RCC 7860 (cell line): ENCODE measurements at places on chromosomes 1 and 21.

DNA sequence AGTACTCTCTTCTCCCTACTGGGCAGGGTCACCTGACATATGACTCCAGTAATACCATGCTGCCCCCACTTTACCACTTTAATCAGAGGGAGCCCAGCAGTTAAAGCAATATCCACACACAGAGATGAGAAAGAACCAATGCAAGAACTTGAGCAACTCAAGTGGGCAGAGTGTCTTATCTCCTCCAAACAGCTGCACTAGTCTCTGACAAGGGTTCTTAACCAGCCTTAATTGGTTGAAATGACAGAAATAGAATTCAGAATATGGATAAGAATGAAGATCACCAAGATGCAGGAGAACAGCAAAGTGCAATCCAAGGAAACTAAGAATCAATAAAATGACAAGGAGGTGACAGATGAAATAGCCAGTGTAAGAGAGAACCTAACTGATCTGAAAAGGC, 91.0 kb downstream of the KCNT2 start:
- no peak for DNase-seq

DNA sequence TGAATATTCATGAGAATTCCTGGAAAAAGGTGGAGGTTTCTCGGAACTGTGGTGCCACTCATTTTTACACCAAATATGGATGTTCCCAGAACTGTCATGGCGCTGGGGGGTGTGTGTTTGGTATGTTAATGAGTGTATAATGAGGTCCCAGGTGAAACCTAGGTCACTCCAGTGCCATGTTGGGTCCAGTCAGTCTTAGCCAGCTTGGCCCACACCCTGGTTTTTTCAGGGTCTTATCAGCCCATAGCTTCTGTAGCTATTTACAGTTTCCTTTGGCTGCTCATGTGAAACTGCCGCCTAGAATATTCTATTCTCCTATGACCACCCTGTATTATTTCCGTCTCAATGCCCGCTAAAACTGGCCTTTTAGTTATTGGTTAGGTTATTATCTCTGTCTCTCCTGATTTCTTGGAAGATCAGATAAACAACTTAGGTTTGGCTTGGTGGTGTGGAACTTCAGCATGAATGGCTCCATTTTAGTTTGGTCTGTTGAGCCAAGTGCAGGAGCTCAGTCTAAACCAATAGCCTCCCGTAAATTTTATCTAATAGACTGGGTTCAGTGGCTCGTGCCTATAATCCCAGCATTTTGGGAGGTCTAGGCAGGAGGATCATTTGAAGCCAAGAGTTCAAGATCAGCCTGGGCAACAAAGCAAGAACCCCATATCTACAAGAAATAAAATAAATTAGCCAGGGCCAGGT, 42.1 kb upstream of the EDARADD start:
- DNase-seq: no peak

- no peak for DNase-seq
Observed at GRCh38 chr1:233376382-233377110, 49.0 kb downstream of the MAP3K21 start.

DNA sequence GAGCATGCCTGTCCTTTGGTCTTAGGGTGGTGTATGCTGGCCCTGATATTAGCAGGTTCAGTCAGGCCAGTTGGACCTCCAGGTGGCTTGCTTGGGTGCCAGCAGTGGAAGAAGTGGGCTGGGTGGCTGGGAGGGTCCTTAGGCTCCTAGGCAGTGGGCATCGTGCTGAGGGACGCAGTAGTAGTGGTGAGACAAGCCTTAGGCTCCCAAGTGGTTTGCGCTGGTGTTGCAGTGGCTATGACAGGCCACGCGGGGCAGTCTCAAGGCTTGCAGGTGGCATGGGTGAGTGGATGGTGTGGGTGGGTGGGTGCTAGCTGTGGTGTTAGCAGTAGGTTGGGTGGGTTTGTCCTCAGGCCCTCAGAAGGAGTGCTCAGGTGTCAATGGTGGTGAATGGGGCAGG, 162.3 kb downstream of the FMN2 start:
- no peak for DNase-seq

GRCh38 chr21:44790368-44790767, 11.3 kb downstream of the UBE2G2 start:
- no peak for DNase-seq

DNA sequence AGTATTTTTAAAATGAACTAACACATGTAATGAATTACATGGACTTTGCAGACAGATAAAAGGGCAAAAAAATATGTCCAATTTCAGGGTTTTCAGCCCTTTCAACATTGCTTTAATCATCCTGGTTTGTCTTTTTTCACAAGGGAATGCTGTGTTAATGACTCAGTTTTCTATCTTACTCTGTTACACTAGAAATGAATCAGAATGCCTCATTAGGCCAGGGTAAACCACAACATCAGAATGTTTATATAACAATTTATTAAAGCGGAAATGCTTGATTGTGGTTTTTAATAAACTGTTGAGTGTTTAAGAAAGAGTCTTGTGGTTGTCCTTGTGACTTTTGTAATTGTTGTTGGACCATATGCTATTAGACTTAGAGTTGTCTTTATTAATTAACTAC, 13.5 kb downstream of the GORAB start:
- DNase-seq: no peak

DNA sequence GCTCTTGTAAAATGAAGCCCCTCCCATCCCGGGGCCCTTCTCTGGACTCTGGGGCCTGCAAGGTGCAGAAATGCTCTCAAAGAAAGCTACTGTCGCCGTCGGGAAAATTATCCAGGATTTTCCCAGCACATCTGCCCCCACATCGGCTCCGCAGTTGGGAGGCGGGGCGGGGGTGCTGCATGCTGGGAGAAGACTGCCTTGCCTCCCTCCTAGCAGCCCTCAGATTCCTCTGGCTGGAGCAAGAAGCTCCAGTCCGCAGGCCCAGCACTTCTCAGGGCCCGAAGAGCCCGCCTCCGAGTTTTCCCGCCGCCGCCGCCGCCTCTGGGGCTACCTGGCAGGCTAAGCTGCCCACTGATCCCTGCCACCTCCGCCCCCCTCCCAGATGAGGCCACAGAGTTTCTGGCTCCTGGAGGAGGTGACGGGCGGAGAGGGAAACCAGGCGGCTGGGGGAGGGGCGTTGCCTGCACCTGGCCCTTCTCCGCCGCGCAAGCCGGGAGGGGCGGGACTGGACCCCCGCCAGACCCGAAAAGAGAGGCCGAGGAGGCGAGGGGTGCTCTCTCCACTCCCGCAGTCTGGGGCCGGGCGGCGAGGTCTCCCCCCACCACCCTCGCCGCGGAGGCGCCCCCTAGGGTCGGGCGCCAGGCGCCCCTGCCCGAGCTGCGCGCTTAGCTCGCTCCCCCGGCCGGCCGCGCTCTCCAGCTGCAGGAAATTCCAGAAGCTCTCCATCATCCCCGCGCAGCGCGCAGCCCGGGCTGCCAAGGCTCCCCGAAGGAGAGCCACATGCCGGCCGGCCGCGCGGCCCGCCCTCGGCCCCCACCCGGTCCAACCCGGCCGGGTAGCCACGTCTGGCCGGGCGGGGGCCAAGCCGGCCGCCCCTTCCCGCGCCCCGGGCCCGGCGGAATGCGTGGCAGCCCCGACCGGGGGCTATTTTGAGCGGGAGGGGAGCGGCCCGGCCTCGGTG, 28.8 kb downstream of the AHDC1 start:
- no peak for DNase-seq

DNA sequence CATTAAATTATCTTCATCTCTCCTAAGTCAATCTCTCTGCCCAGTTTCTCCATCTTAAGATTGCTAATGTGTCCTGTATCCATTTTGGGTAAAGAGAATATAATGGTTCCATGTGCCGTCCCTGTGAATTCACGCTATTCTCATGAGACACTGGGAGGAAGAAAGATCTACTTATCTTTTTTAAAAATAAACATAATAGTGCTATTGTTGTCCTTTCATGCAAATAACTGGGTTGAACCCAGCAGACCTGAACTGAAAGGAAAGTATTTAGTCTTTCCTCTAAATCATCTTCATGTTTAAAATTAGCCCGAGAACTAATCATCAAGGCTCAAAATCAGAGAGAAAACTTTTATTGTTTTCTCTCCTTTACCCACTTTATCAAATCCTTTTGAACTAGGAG, 22.4 kb downstream of the SLAMF1 start:
- no peak for DNase-seq

DNA sequence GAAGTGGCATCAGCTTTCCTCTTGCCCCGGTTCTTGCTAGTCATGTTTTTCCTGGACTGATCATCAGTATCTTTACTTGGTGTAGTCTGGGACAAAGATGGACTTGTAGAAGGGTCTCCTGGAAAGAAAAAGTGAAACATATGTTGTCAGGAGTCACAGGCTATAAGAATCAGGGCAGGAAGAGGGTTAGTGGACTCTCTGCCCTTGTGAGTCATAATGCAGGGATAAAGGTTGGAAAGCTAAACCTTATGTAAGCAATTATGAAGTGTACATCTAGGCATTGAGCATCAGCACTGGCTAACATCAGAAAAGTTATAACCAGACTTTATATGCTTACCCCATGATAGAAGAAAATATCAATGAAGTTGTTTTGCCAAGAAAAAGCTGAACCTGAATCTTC, 51.2 kb downstream of the XKR8 start:
- DNase-seq: no peak

- no peak for DNase-seq
Observed at GRCh38 chr1:44603718-44604117, 70.6 kb downstream of the TMEM53 start.

- no peak for DNase-seq
Observed at GRCh38 chr21:27841084-27841672, 874.3 kb upstream of the ADAMTS5 start.

- no peak for DNase-seq
Observed at GRCh38 chr1:203215573-203215972, 13.9 kb downstream of the CHIT1 start.

GRCh38 chr1:20729990-20730689, 2.4 kb downstream of the SH2D5 start:
- no peak for DNase-seq

DNA sequence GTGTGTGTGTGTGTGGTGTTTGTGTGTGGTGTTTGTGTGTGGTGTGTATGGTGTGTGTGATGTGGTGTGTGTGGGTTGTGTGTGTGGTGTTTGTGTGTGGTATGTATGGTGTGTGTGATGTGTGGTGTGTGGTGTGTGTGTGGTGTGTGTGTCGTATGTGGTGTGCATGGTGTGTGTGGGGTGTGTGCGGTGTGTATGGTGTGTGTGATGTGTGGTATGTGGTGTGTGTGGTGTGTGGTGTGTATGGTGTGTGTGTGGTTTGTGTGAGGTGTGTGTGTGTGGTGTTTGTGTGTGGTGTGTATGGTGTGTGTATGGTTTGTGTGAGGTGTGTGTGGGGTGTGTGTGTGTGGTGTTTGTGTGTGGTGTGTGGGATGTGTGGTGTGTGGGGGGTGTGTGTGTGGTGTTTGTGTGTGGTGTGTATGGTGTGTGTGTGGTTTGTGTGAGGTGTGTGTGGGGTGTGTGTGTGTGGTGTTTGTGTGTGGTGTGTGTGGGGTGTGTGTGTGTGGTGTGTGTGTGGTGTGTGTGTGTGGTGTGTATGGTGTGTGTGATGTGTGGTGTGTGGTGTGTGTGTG, 106.2 kb upstream of the ADAR start:
- no peak for DNase-seq

DNA sequence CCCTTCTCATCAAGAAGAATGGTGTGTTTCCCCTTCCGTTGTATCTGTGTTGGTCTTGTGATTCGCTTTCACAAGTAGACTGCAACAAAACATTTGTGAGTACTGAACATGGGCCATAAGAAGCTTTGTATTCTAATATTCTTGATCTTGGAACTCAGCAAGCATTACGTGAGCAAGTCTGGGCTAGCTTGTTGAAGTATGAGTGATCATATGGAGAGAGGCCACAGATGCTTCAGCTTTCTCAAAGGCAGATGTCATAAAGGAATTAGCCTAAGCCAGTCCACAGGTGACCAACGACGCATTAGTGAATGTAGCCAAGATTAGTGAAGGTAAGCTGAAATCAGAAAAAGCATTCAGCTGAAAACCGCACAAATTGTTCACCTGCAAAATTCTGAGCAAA, 609.6 kb upstream of the NEGR1 start:
- DNase-seq: no peak

GRCh38 chr1:81548918-81549587, 251.7 kb upstream of the ADGRL2 start:
- DNase-seq: no peak

DNA sequence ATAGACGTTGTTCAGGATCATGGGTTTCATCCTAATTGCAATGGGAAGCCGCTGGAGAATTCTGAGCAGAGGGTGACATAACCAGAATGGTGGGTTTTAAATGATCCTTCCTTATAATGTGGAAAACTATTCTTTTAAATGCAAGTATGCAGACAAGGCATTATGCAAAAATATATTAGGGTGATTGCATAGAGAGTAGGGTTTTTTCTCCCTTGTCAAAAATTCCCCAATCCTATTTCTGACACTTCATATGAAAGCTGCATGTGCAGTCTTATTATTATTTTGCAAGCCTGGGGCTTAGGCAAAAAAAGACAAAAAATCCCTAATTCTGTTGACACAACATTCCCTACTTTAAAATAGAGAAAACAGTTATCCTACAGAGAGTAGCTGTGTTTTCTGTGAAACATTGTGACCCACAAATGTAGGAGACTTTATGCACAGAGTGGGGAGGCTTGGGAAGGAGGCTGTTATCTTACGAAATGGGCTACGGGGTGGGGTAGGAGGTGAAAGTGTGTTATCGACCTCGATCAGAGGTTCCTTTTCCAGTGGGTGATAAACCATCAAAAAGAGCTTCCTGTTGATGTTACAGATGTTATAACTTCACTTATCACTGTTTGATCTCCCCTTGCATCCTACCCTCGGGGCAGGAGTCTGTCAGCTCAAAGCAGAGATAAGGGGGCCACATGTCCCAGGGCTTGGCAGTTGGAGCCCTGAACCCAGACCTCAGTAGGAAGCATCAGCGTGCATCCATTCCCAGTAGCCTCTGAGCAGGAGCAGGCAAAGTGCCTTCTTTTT, 27.2 kb downstream of the RHEX start:
- DNase-seq: no peak

DNA sequence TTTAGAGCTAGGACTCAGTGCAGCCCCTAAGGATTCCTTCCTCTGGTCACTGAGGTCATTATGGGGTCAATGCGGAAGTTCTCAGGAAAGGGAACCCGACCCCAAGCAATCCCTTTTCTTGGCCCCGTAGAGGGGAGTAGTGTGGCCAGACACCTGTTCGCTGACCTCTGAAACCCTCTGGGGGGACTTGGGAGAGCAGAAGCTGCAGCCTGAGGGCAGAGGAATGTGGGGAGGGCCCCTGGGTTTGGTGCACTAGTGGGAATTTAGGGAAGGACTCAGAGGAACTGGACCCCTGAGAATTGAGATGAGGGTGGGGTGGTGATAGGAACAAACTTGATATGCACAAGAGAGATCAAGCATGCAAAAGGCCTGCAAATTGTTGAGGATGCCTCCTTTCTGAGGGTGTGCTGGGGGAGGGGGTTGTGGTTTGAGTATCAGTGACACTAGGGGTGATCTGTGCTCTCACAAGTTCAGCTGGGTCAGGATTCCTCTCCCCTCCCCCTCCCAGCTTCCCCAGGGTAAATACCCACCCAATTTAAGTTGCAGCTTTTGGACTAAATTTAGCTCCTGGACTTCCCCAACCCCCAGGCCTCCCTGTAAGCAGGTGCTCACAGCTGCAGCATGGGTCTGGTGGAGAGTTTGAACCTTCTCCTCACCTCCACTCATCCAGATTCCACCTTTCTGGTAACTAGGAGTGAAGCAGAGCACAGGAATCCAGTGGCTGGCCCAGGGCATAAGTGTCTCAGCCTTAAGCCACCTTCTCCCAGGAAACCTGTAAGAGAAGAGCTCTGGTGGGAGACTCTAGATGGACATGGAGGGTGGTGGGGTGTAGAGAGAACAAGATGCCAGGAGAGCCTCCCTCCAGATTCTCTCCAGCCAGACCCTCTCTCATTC, 13.5 kb downstream of the ADAMTSL4 start:
- no peak for DNase-seq
